Glomerular endothelial cell (primary cell): ENCODE measurements at places on chromosomes 2 and 18. TPM values are rescaled to one million over a fixed set of nuclear protein-coding genes. Genes with fewer than 3 reads are reported as not detected.
A peak's percentile ranks its signal among the peaks of the same experiment; 100 is the strongest.

- DNase-seq = no peak
Measured at GRCh38 chr2:205156457-205156856, 525.8 kb upstream of the NRP2 start.

DNA sequence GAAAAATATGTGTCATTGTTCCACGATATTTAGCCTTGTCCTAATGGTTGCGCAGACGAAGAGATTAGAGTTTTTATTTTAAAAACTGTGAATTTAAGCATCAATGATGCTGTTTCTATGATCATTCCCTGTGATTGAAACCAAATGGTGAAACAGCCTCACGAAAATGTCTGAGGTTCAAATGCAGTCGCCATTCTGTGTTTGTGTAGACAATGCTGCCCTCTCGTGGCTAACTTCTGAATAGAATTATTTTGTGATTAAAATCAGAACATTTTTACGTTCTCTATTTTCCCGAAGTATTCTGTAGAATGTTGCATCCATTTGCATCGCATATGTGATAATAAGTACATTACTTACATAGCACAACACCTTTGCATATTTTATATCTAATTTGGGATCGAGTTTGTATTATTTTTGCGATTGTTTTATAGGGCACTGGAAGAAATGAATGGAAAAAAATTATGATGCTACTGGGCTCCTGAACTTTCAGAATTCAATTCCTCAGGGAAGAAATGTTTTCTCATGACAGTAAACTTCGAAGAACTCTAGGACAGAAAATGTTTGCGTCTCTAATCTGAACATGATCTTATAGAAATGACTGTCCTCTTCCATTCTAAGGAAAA is 54.8 kb upstream of the CREB1 start:
- peak; percentile 56 for DNase-seq

DNA sequence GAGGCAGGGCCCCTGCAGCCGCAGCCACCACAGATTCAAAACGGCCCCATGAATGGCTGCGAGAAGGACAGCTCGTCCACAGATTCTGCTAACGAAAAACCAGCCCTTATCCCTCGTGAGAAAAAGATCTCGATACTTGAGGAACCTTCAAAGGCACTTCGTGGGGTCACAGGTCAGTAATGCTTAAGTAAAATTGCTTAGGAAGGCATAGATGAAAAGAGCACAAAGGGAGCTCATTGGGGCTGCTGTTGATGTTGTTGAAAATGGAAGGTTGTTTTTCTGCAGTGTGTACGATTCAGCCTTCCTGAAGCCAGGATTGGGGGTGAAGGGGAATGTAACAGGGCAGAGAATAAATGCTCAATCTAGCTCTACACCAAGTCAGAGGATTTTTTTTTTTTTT is 90.5 kb downstream of the KCTD18 start:
- DNase-seq = no peak

DNA sequence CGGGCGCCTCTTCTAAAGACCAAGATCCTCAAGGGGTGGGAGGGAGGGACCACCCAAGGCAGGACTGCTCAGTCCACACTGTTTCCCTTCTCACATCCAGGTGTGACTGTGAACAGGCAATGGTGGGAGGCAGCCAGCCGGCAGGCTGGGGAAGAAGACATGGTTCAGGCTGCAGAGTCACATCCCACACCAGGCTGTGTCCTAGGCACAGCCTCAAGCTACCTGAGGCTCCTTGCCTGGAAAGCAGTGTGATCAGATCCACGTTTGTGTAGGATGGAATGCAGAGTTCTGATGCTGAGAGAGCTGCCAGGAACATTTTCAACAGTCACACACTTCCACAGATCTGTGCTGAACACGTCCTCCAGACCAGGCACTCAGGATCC is 16.4 kb downstream of the SLC66A2 start:
- DNase-seq = no peak

DNA sequence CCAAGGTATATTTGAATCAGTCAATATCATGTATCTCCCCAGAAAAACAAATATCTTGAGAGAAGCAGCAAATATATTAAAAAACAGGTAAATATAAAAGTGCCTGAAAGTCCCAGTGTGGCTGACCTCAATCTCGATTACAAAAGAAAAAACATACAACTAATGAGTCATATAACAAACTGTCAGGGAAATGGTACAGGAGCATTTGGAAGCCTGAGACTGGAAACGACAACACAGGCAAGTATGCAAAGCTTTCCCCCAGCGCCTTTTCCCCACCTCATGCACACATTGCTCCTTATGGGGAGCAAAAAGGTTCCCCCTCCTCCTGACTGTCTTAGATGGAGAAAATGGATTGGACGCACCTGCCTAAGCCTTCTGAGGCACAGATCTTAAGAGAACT is 230.7 kb downstream of the TMX3 start:
- DNase-seq = no peak

- no peak for DNase-seq
Measured at GRCh38 chr2:151299920-151300539, 10.6 kb upstream of the NMI start.

DNA sequence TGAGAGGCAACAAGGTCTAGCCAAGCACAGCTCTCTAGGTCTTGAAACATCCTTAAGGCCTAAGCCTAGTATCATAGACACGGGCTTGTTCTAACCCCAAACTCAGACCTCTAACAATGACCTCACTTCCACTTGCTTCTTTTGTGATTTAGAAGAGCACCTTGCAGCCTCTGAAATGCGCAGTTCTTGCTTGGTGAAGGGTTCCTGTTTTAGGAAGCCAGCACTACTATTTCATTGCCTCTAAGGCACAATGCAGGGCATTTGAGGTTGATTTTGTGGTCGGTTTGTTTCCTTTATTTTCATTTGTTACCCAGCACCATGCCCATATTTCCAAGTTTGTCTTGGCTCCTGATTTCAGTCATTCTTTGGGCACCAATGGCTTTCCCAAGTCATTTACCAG is 117.0 kb upstream of the CYP1B1 start:
- no peak for DNase-seq

GRCh38 chr18:21739604-21740537 is 721 bp upstream of the MIB1 start:
- no peak for DNase-seq

- no peak for DNase-seq
Measured at GRCh38 chr2:11142330-11142729, 12.9 kb upstream of the SLC66A3 start.

- DNase-seq = no peak
Measured at GRCh38 chr2:64203131-64203857, 59.1 kb upstream of the PELI1 start.

DNA sequence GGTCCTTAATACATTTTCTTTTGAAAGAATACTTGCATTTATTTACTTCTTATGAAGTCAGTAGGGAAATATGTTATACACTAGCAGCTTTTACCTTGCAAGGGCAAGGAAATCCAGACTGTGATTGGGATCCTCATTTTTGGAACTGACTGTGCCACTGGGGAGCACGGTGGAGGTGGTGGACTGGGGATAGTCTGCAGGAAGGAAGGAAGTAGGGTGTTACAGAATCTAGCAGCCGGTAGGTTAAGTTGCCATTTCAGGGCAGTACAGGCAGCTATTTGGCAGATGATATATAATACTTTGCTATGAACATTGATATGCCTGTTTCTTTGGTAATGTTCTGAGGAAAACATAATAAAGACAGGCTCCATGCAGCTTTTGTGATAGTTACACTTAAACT is 238.3 kb downstream of the PHLPP1 start:
- DNase-seq = no peak

DNA sequence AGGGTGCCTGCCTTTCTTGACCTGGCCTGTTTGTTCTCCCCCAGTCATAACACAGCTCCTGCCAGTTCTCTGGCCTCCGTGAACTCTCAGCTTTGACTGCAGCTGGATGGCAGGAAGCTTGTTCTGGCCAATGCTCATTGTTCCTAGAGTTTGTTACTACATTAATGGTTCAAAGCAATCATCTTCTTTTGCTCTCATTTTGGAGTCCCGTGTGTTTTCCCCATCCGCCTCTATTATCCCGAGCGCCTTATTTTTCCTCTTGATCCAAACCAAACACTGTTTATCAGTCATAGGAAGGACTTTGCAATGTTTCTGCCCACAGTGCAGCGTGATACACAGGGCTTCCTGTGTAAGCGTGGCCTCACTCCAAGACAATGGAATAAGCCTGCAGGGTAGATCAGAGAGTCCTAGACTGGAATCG is 184.3 kb upstream of the APCDD1 start:
- peak; percentile 44 for DNase-seq

GRCh38 chr2:238966072-238966937 is 118.4 kb downstream of the TWIST2 start:
- no peak for DNase-seq

GRCh38 chr2:170155022-170155722 is 22.8 kb upstream of the MYO3B start:
- peak; percentile 68 for DNase-seq

GRCh38 chr2:224377751-224378700 is 23.9 kb downstream of the FAM124B start:
- no peak for DNase-seq

- DNase-seq = no peak
Measured at GRCh38 chr2:43453179-43454170, 142.4 kb downstream of the THADA start.

DNA sequence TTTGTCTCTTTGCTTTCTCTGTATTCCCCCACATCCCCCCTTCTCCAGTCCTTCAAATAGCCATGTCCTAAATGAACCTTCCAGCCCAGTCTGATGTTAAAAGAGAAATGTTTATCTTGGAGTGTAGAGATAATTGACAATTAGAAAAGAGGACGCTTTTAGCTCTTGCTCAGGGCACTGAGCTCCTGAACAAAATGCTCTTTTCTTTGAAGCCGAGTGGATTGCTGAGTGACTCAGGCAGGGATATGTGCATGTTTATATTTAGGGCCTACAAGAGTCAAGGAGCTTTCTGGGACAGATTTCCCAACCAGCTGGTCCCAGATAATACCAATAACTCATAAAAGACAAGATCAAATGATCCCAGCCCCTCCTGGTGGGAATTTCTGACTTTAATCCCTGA is 88.0 kb upstream of the SETBP1 start:
- no peak for DNase-seq

- no peak for DNase-seq
Measured at GRCh38 chr2:229412686-229413085, 141.6 kb upstream of the PID1 start.

- no peak for DNase-seq
Measured at GRCh38 chr2:240326246-240326645, 109.2 kb upstream of the GPC1 start.

GRCh38 chr2:126976721-126977328 is 78.1 kb downstream of the TEX51 start:
- no peak for DNase-seq

The PID1 gene
- 0.68 and 0.99 TPM in 2 replicates for total RNA-seq

The INHBB gene
- 2.4 and 13.9 TPM in 2 replicates for total RNA-seq

The GALR1 gene
- not detected in 2 replicates for total RNA-seq

The RALBP1 gene
- 73.5 and 84.5 TPM in 2 replicates for total RNA-seq

The TXNDC2 gene
- not detected in 2 replicates for total RNA-seq
